ENCODE measurements at places on chromosomes 1 and 21. TPM values are rescaled to one million over a fixed set of nuclear protein-coding genes. Genes with fewer than 3 reads are reported as not detected.

DNA sequence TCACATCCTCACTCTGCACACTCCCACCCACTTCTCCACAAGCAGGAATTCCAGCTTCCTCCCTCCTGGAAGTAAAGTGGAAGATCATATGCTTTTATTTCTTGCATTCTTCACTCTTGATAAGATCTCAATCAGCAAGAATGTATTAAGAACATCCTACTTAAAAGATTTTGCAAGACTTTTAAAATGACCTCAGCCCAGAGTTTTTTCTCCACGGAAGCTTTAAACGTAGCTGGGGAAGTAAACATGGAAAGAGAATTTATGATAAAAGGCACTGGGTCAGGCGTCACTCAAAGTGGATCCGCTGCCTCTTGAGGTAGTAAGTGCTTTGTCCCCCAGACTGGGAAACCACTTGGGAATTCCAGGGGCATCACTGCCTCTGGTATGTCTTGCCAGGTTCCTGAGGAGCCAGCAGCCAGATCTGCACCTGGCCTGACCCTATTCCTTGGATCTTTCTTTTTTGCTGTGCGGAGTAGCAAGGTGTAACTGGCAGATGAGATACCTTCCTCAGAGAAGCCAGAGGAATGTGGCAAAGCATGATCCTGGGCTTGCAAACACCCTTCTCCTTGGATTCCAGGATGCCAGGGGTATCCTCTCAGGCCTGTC, 33.9 kb downstream of the CDK18 start:
- DNase-seq: no peak

DNA sequence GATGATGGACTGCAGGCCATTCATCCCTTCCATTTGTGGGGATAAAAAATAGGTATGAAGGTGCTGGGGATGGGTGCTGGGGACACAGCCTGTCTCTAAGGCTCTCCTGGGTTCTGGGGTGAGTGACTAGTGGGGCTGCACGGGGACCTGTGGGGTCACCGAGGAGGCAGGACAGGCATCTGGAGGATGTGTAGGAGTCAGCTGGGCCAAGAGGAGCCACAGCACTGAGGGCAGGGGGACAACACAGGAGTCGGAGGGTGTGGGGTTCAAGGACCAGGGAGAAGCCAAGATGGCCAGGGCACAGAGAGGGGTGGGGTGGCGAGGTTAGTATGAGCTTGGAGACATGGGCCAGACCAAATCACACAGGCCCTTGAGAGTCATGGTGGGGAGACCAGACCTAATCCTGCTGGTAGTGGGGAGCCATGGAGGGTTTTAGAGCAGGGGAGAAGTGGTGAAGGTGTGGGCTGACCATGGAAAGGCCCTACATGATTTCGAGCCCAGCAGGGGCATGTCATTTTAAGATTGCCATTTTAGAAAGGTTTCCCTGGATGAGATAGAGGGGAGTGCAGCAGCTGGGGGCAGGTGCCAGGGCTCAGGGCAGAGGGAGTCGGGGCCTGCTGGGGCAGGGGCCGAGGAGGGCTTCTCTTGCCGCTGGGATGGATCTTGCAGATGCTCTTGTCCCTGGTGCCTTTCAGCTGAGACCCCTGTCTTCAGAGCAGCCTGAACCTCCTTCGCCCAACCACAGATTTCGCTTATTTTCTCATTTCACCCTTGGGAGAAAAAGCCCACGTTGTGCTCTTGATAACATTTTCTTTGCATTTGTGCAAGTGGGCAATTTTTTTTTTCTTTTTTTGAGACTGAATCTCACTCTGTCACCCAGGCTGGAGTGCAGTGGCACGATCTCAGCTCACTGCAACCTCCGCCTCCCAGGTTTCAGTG, 22.7 kb downstream of the SERINC2 start:
- no peak for DNase-seq

DNA sequence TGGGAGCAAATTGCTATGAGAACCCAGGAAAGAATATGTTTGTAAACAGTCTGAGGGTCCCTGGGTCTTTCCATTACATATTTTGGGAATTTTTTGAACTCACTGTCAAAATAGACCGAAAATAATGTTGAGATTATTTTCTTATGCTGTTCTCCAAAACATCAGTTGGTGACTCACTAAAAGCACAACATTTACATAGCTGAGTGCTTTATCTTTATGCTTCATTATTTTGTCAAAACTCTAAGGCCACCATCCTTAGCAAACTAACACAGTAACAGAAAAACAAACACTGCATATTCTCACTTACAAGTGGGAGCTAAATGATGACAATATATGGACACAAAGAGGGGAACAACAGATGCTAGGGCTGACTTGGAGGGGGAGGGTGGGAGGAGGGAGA, 459.3 kb downstream of the ADGRL2 start:
- no peak for DNase-seq

GRCh38 chr1:46246548-46247435, 771 bp upstream of the RAD54L start:
- DNase-seq: no peak

Gene TRPM2
- polyA plus RNA-seq: 2.7 TPM
